ENCODE measurements at places on chromosomes 16 and 17.
A peak's percentile ranks its signal among the peaks of the same experiment; 100 is the strongest.

- DNase-seq, result peak; percentile 49
Observed at GRCh38 chr16:13873835-13874438, 46.0 kb upstream of the ERCC4 start.

DNA sequence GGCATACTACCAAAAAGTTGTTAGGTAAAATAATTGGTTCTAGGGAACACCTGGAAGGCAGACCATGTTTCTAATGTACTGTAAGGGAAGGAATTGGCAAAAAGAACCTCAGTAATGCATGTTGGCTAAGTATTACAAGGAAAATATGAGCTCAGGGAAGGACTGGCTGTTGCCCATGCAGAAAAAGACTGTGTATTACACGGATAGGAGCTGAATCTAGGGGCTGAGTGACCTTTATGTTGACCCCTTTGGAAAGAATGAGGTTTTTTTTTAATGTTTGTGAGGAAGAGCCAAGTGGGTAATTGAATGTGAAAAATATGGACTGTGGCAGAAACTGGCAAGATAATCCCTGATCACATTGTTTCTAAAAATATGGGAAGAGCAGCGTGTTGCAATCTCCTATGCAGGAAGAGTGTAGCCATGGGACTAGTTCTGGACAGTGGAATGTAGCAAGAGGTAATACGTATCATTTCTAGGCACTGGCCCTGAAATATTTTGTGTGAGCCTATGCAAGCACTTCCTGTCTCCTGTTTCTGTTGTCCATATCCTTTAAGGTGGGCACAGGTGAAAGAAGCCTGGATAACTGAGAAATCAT, 95.1 kb upstream of the CNTNAP4 start:
- no peak for DNase-seq

GRCh38 chr17:16877099-16877498, 94.8 kb downstream of the TNFRSF13B start:
- no peak for DNase-seq

GRCh38 chr16:47132308-47132707, 11.4 kb downstream of the NETO2 start:
- peak; percentile 12 for DNase-seq

DNA sequence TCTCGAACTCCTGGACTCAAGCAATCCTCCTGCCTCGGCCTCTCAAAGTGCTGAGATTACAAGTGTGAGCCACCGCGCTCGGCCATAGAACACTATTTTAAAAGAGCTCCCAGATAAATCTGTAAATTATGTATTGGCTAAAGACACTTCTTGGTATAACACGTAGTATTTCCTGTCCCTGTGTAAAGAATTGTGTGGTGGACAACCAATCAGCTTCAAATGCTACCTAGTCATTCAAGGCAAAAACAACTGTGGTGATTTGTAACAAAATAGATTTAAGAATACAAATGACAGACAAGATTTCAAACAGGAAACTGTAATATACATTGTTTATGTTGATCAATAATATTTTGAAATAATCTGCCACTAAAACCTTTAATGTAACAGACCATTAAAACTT, 14.6 kb downstream of the CRLF3 start:
- DNase-seq, result no peak

DNA sequence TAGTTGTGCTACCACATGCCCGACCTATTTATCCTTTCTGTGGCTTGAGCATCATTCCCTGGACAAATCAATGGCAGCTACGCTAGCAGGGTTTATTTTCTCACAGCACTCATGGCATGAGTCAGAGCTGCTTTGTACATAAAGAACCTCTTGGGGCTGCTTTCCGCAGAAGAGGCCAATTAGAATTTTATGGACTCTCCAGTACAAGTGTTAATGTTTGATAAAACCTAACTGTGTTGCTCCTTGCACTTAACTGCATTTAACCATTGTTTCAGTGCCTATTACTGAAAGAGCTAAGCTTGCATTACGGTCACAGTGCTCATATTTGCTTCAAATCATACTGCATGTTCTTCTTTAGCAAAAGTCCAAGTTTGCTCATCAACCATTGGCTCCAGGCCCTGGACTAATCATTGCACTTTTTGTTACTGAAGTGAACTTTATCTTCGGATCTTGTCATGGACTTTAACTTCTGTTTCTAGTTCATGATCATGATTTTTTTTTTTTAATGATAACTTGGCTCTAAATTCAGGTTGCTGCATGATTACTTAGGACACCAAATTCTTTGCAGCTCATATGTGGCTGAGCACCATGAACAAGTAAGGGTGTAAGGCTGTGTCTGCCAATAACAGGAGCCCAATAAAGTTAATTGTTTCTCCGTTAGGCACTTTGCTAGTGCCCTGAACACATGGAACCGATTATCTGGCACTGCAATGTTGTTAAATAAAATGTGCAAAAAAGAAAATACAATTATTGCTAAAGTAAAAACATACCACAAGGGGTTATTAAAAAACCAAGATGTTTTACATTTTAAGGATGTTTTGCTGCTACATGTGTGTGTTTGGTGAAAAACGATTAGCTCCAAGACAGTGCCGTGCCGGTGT, 492.2 kb downstream of the KCNJ2 start:
- no peak for DNase-seq

DNA sequence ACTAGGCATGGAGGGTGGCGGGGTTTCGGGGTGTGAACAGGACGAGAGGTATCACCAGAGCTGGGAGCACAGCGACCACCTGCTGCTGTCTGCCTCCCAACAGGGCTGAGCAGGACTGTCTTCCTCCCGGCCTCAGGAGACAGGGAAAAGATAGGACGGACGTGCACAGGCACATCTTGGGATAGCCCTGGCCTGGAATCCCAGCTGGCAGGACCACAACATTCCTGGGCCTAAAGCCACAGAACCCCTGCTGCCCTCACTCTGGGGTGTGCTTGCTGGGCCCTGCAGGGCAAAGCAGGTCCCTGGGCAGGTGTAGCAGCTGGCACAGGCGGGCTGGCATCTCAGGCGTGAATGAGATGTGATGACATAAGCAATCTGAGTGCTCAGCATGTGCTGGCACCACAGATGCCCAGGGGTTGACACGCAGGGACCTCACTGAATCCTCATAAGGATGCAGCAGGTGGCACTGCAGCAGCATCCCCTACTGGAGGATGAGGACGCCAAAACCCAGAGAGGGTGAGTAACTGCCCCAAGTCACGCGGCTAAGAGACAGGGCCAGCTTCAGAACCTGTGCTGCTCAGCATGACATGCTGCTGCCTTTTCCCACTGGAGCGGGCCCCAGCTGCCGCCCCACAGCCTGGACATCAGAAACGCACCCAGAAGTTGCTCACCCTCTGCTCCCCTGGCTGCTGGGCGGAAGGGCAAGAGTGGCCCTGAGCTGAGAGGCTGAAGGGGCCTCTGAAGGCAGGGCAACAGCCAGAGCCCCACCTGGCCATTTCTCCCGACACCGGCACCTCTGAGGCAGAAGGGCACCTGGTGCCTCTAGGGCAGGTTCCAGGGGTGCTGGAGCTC, 7.1 kb downstream of the CORO7 start:
- DNase-seq, result no peak

DNA sequence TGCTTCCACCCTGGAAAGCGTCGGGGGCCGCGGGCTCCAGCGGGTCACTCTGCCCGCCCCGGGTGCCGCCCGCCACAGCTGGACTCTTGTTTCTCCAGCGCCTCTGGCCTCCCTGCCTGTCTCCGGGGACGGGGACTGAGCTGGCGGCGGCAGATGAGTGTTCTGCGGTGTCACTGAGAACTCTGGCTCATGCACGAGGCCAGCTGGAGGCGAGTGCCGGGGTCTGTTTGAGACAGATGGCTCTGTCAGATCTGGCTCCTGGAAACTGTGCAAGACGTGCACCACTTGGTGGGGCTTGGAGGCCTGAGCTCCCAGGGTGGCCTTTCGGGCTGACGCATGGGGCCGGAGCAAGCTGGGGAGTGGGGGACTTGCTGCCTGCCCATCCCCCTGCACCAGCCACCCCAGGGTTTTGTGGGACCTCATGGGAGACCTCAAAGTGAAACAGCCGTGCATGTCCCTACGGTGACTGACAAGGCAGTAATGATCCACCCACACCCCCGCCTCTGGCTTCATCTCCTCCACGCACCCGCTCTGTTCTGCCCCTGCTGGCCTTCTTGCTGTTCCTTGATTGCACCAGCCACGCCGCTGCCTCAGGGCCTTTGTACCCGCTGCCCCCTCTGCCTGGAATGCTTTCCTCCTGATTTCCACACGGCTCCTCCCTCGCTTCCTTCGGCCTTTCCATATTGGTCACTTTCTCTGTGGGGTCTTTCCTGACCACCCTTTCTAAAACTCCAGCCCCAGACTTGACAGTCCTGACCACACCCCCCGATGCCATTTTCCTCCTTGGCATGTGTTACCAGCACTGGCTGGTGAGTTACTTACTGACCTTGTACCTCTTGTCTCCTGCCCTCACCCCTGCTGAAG, 174.9 kb upstream of the CIBAR2 start:
- DNase-seq, result no peak

GRCh38 chr17:67544364-67544955, 167.4 kb downstream of the PITPNC1 start:
- peak; percentile 26 for DNase-seq

GRCh38 chr17:78890498-78890897, 12.5 kb downstream of the CEP295NL start:
- no peak for DNase-seq

DNA sequence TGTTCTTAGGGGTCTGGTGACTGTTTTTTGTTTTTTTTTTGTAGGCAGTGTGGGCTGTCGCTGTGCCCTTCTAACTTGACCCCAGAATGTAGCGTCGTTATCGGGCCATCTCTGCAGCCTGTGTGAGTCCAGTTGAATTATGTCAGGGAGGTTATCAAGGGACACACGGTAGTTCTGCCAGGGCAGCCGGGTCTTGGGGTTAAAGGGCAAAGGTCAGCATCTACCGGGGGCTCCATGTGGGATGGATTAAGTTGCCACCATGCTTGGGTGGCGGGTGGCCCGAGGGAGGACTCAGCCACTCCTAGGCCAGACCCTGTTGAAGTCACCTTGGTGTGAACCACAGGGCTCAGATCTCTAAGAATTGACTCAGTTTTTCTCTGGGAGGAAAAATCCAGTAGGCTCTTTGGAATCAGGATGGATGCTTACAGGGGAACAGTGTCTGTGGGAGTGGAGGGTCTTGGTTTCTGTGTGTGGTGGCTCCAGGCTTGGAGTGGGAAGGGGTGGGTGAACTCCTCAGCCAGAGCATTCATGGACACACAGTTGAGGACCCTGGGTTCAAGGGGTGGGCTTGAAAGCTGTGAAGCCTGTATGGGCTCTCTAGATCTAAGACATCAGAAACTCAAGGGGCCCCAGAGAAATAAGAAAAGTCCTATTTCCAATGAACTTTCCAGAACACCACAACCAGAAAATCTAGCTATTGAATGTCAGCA, 191.7 kb downstream of the IRF8 start:
- DNase-seq, result no peak

DNA sequence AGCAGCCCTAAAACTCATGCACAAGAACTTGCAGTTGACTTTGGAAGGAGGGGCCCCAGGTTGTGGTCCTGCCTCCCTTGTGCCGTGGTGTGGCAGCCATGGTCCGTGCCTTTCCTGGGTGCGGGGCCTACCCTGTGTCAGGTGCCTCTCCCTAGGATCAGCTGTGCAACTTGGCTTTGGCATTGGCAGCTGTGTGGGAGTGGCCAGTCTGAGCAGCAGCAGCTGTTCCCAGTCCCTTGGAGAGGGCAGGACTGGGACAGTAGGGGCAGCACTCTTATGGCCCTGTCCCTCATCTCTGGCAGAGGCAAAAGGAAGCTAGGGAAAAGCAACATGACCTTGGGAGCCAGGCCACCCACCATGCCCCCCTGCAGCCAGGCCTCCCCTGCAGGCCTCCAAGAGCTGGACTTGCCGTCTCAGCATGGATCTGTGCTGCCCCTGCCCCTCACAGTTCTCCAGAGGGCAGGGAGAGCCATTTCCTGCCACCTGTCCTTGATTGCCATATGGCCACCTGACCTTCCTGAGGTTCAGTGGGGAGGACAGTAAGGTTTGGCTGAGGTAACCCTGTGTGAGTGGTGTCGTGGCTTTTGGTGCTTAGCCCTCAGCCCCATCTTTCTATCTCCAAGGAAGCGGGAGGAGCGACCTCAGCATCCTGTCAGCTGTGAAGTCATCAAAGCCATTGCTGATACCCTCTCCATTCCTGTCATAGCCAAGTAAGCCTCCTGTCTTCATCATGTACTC, 15.5 kb upstream of the NFATC3 start:
- no peak for DNase-seq

DNA sequence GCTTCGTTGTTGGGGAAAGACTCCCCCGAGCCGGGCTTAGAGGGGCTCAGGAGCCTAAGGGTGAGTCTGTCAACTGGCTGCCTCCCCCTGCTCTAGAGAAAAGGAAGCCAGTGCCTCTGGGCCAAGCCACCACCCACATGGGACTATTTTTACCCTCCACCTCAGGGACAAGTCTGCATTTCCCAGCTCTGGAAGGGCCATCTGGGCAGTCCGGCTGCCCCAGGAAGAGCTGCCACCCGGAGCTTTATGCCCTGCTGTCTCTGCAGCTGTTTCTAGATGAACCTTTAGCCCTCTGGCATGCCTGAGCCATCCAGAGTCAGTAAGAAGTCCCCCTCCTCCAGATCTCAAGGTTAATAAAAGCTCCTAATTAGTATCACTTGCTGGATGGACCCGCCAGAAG, 5.3 kb upstream of the RPRML start:
- no peak for DNase-seq

DNA sequence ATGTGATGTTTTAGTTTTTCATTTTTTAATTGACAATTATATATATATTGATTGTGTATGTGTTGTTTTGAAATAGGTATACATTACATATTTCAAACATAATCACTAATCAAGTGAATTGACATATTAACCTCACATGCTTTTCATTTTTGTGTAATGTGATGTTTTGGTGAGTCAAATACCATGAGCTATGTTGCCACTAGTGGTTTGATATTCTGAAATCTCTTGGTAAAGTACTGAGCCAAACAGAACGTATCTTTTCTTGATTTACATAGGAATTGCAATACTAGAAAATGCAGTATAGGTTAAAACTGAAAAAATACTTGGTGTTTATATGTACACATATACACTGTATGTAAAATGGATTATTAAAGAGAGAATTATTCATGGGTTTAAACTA, 65.2 kb upstream of the SIAH1 start:
- DNase-seq, result no peak

DNA sequence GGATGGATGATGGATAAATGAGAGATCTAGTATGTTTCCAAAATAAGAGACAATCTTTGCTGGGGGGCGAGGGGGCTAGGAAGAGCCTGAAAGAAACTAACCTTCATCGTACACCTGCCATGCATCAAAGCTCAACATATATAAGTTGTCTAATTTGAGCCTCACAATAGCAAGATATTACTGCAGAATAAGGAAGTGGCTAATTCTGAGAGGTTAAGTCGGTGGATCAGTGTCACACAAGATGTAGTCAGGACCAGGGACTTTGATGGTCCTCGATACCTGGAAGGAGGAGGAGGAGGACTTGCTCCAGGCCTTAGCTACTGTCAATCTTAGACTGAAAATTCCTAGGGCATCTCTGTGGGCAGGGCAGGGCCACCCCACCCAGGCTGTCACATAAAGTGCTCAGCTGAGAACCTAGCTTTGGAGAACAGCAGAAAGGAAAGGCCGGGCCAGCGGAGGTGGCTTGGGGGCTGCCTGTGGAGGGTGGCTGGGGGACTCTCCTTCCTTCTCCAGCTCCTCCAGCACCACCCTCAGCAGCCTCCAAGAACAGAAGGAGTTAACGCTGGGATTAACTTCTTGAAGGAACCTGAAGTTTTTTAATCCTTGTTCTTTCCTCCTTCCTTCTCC, 460 bp upstream of the SLC13A2 start:
- DNase-seq, result no peak
